ENCODE measurements at places on chromosomes 12 and 14.
A peak's percentile ranks its signal among the peaks of the same experiment; 100 is the strongest.

- DNase-seq, result no peak
These were observed 8.5 kb downstream of the CRACR2A start for GRCh38 chr12:3744229-3744901.

DNA sequence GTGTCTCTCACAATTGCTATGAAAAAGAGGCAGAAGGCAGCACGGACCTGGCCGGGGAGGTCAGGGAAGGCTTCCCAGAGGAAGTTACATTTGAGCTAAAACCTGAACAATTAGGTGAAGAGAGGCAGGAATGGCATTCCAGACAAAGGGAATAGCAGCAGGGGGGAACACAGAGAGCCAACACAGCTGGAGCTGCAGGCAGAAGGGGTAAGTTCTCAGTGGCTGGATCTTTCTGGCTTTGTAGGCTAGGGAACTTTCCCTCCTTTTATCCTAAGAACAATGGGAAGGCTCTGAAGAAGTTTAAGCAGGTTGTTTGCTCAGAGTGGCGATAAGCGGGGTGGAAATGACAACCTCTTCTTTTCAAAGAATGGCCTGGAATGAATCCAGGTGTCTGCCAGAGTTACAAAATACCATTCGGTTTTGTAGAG, 100.0 kb downstream of the PRIMA1 start:
- no peak for DNase-seq

DNA sequence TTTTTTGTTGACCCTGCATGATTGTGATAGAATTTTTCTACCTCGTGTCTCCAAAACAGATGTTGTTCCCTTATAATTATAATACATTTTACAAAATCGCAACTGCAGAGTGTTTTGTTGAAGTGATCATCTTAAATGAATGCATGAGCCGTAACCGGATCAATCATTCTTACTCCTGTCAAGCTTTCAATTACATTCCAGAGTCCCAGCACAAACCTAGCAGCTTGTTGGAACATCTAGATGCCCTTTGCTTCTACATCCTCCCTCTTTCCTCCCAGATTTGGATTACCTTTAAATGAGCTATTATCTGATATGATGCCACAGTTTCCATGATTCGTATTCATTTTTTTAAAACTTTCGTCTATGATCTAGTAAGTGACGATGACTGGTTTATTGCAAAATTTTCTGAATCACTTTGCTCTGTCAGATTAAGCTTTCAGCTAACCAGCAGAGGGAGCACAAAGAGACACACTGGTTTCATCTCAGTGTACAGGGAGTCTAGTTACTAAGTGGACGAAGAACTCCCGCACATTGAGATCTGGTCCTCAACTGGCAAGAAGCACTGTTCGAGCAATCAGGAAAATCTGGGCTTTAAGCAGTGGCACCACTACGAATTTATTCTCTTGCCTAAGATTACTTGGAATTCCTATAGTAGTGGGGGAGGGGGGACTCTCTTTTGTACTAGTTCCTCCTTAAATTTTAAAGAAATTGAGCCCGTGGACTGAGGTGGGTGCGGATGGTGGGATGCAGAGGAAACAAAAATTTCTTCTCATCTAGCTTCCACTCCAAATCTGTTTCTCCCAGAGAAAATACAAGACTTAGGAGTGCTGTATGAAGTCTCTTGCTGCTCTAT, 40.9 kb downstream of the TSHR start:
- peak; percentile 50 for DNase-seq

GRCh38 chr14:78644824-78645559, 474.8 kb downstream of the NRXN3 start:
- DNase-seq, result no peak

DNA sequence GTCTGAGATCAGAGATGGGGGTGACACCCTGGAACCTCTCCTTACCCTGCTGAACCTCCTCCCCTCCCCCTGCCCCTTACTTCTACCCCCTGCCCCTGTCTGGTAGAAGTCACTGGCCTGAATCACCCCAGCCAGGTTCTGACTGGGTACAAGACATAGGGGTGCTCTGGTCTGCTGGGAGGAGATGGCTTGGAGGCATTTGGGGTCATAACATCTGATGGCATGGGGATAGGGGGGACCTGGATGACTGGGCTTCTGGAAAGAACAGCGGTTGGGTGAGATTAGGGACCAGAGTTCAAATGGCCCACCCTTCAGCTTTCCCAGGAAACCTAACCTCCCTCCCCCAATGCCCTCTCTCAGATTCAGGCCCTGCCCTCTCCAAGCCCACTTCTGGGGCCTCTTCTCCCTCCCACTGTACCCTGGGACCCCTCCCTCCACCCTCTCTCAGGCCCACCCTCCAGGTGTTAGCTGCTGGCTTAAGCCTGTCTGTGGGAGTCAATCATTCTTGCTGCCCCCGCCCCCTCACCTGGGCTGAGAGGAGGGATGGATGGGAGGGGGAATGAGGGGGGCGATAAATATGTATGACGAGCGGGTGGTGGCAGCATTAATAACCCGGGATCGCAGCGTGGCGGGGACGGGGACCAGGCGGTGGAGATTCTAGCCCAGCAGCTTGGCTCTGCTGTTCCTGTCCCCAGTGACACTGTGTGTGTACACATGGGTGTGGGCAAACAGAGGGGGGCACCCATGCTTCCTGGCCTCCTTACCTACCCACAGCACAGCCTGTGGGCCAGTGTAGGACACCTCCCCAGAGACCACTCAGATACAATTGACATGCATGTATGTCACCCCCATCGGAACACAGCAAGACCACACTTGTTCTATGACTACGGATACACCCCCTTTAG, 5.9 kb downstream of the NXPH4 start:
- DNase-seq, result no peak

DNA sequence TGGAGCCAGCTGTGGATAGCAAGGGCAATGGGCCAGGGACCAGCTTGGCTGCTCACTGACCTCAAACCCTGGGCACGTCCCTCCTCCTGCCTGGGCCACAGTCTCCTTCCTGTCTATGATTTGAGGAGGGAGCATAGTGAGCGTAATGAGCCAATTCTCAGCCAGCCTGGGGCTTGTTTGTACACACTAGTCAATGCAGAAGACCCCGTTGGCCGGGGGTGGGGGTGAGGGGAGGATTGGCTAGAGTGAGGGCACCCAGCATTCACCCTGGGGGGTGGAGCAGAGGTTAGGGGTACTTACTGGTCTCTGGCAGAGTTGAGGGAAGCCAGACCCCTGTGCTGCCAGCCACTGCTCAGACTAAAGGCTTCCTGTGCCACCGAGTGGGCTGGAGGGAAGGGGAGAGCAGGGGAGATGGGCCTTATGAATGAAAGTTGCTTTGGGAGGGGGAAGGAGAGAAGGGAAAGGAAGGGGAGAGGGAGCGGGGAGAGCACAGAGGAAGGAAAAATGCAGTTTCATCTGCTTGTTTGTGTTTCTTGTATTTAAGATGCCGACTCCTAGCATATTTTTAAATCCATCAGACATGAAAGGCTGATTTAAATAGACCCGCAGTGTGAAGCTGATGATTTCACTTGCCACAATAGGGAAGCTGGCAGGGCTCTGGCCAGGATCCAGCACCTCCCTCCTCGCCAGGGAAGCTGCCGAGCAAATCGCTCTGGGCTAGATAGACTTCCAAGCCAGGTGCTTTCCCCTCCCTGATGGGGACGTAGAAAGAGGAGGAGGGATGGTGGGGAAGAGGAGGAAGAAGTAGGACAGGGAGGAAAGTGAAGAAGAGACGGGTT, 114.0 kb downstream of the PRMT8 start:
- DNase-seq, result peak; percentile 79

DNA sequence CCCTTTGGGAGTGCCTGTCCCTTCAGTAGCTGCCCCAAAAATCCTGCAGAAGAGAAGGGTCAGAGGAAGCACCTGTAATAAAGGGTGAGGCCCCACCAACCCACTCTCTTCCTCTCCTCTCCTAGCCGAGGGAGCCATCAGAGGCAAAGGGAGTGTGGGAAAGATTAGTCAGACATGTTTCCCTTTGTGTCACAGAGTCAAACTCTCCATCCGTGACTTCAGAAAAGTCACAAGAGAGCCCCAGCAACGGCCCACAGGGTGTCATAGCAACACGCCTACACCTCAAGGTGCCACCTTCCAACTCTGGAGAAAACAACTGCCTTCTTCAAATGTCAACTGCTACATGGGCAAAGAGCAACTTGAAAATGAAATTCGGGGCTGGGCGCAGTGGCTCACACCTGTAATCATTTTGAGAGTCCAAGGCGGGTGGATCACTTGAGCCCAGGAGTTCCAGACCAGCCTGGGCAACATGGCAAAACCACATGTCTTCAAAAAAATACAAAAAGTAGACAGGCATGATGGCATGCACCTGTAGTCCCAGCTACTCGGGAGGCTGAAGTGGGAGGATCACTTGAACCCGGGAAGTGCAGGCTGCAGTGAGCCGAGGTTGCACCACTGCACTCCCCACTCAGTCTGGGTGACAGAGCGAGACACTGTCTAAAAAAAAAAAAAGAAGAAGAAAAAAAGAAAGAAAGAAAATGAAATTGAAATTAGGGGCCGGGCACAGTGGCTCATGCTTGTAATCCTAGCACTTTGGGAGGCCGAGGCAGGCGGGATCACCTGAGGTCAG, 17.7 kb upstream of the CD27 start:
- no peak for DNase-seq

DNA sequence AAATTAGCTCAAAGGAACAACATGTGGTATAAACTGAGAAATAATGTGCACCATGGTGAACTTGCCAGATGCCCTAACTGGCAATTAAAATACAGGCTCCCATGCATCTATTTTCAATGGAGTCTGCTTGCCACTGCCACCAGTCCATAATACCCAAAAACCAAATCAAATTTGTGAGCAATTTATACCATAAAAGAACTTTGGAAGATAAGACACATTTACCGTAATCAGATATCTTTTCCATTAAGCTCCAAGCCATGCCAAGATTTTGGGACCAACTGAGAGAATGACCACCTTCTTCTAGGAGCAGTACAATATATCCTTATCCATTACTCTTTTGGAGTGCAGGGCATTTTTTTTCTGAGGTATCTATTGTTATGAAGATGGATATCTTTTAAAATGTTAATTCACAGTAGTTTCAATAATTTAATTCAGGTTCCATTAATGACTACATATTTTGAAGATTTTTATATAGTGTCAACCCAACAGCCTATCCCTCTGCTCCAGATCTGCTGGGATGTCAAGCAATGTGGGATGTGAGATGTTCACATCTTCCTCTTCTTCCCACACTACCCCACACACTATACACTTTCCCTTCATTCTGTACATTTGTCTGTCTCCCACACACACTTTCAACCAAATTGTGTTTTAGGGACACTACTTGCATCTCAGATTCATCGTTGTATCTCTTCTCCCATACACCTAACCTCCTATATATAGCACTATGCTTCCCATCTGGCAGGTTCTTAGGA, 53.3 kb downstream of the KIF21A start:
- peak; percentile 47 for DNase-seq

DNA sequence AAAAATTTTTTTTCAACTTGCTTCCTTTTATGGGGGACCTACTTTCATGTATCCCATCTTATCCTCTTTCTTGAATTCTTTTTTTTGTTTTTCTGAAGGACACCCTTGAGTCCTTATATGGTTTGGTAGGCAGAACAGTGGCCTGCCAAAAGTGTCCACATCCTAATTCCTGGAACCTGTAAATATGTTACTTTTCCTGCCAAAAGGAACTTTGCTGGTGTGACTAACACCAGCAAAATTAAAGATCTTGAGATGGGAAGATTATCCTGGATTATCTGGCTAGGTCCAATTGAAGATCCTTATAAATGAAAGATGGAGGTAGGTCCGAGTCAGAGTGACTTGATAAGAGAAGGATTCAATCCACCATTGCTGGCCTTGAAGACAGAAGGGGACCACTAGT, 5.3 kb downstream of the NUBPL start:
- no peak for DNase-seq

- DNase-seq, result no peak
These were observed 5.7 kb downstream of the PHLDA1 start for GRCh38 chr12:76025601-76026575.

- DNase-seq, result no peak
These were observed 184.6 kb downstream of the MSRB3 start for GRCh38 chr12:65463082-65463481.

GRCh38 chr14:40119321-40119720, 687.1 kb upstream of the FBXO33 start:
- DNase-seq, result no peak

DNA sequence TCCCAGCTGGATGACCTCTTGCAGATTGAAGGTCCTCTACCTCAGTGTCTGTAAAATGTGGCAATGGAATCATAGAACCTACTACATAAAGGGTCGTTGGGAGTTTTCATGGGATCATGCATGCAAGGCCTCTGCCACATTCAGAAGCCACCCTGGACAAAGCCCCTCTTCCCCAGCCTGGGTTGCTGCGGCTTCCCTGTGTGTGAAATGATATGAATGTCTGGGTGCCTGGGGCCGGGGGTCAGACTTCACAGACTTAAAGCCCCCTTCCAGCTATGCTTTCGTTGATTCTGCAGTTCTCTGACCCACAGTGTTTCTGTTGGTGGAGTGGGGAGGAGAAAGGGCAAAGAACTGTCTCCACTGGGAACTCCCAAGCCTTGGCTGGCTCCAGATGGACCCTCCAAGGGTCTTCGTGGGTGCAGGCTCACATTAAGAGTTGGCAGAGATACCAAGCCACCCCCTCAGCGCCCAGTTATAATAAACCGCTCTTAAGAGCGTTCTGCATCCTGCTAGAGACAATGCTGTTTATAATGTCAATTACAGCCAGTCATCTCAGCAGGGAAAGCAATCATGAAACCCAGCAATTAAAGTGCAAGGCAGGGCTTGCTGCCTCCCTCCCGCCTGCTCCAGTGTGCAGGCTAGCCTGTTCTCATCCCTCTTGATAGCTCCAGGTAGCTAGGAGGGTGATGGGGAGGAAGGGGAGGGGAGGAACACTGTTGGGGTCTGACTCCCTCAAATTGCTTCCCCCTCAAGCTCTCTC, 210.9 kb upstream of the FKBP4 start:
- DNase-seq, result no peak

DNA sequence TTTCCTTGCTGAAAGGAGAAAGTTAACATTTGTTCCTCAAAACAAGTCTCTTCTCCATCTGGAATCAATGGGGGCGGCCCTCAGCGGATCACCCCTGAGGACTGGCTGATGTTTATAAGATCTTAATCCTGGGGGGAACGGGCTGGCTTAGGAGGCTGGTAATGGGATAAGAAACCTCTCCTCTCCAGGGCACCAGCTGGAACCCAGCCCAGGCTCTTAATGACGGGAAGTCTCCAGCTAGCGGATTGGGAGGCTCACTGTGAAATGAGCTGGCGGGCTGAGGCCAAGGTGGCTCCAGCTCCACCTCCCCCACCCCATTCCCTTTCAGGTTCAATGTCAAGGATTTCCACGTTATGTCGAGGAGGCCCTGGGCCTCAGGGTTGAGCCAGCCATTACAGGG, 1133.0 kb downstream of the VRK1 start:
- DNase-seq, result no peak

DNA sequence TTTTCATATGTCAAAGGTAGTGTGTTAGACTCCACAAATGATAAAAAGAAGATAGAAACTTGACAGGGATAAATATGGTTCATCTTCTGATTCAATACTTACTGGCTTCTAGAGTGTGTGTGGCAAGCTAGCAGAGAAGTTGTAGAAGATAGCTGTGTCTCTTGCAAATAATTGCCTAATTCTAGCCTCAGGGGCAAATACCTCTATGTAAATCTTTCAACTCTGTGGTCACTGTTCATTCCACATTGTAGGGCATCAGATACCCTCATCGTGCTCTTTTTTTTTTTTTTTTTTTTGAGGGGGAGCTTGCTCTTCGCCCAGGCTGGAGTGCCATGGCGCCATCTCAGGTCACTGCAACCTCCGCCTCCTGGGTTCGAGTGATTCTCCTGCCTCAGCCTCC, 1.7 kb downstream of the OLR1 start:
- DNase-seq, result no peak

GRCh38 chr14:43877351-43877960, 629.6 kb downstream of the FSCB start:
- DNase-seq, result no peak

- no peak for DNase-seq
These were observed 13.1 kb upstream of the LRTM2 start for GRCh38 chr12:1807087-1807860.

GRCh38 chr12:65494537-65494936, 216.1 kb downstream of the MSRB3 start:
- DNase-seq, result no peak

Data from SK-N-SH (cell line).